ENCODE measurements at places on chromosomes 13 and 19.

- DNase-seq, result no peak
Measured at GRCh38 chr19:48403606-48404005, 10.1 kb downstream of the GRIN2D start.

GRCh38 chr19:3470500-3471128, 9.7 kb downstream of the SMIM24 start:
- DNase-seq, result no peak

DNA sequence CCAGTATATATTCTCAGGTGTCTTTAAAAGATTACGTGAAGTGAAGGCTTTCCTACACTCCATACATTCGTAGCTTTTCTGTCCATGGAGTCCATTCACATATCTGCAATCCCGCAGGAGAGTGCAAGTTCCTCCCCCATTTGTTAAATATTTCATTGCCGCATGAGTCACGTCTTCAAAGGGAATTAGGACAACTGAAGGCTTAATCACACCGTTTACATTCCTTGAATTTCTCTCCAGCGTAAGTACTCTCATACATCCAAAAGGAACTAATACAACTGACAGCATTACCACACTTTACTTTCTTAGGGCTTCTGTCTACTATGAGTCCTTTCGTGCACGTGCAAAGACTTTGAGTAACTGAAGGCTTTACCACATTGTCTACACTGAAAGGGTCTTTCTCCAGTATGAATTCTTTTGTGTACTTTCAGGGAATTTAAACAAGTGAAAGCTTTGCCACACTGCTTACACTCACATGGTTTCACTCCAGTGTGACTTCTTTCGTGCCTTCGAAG, 29.0 kb upstream of the ZNF564 start:
- no peak for DNase-seq

- DNase-seq, result no peak
Measured at GRCh38 chr13:37014609-37015008, 14.0 kb downstream of the EXOSC8 start.

DNA sequence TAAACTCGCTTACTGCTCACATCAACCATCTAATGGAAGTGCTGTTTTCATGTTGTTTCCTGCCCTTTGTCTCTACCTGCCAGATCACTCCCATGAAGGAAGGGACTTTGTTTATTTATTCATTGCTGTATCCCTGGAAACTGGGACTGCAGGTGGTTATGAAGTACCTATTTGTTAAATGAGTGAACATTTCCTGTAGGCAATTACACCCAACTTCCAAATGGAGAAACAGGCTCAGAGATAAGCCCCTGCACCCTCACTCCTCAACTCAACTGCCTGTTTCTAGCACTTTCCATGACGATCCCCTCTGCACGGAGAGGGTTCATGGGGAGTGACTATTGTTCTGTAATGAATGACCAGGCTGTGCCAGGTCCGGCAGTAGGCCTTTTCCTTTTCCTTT, 1.9 kb upstream of the SELENOW start:
- DNase-seq, result no peak

GRCh38 chr13:76879203-76879882, 6.9 kb downstream of the KCTD12 start:
- peak; percentile 48 for DNase-seq

GRCh38 chr19:4705413-4706131, 18.1 kb downstream of the DPP9 start:
- no peak for DNase-seq

GRCh38 chr19:55303477-55303876, 19.7 kb downstream of the BRSK1 start:
- no peak for DNase-seq

- DNase-seq, result no peak
Measured at GRCh38 chr13:102131246-102131645, 270.6 kb downstream of the FGF14 start.

- no peak for DNase-seq
Measured at GRCh38 chr19:13083627-13084026, 19.0 kb downstream of the LYL1 start.

DNA sequence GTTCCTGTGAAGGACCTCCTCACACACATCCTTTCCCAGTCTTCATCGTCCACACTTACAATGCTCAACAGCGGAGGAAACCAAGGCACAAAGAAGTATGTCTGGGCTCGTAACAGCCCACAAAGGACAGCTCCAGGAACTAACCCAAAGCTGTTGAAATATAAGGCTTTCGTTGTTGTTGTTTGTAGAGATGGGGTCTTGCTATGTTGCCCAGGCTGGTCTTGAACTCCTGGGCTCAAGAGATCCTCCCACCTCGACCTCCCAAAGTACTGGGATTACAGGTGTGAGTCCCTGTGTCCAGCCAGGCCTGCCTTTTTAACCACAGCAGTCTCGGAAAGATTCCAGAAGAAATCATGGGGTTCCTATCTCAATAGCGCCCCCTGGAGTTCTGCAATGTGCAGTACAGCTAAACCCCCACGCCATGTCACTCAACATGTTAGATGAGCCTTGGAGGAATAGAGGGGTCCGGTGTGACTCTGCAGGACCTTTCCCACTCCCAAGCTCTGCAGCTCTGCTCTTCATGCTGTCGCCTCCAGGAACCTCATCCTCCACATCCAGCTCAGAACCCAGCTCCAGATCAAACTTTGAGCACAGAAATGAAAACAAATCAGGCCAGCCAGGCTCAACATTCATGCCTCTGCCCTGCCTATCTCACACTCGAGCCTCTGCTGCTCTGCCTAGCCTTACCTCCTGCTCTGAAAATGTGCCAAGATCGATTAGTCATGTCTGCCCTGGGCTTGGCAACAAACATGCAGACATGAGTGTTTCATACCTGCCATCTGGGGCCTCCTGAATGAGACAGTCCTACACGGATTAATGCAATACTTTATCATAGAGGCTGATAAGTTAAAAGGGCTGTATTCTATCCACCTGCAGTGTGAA, 7.5 kb downstream of the PLA2G4C start:
- DNase-seq, result peak; percentile 13

DNA sequence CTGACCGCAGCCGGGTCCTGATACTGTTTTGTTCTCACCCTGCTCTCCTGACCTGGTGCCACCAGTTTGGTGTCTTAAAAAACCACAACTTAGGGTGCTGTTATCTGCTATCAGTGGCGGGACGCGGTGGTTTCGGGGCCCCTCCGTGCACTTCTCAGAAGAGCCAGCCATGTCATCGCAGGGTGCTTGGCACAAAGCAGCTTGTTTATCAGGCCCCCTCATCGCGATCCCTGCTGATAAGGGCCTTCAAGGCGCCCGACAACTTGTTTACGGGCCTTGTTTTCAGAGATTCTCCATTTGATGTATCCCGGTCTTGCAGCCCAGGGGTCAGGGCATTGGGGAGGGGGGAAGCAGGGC, 58.1 kb upstream of the KLF2 start:
- peak; percentile 24 for DNase-seq

- no peak for DNase-seq
Measured at GRCh38 chr13:109764470-109765291, 21.7 kb downstream of the IRS2 start.

- no peak for DNase-seq
Measured at GRCh38 chr13:102399791-102400674, 1.8 kb downstream of the FGF14 start.

- no peak for DNase-seq
Measured at GRCh38 chr19:45526143-45526542, 18.9 kb downstream of the VASP start.

GRCh38 chr13:63629591-63629990, 2213.9 kb upstream of the PCDH20 start:
- no peak for DNase-seq

DNA sequence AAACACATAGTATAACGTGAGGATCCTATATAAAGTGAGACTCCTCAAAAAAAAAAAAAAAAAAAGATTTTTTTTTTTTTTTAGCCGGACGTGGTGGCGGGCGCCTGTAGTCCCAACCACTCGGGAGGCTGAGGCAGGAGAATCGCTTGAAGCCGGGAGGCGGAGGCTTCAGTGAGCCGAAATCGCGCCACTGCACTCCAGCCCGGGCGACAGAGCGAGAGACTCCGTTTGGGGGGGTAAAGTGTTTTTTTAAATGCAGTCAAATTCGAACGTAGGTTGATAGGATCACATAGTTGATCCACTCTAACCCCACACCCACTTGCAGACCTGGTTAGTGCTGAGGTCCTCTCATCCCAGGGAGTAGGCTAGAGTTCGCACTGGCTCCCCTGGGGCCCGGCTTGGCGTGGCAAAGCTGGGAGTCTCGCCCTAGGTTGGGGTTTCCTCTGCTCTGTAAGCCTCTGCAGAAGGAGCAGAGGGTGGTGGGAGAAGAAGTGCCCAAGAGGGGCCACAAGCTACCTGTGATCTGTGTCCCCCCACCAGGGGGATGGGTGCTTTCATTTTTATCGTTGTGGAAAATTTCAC, 6.5 kb downstream of the RNF225 start:
- DNase-seq, result no peak

- no peak for DNase-seq
Measured at GRCh38 chr13:96090240-96091101, 564 bp downstream of the HS6ST3 start.

DNA sequence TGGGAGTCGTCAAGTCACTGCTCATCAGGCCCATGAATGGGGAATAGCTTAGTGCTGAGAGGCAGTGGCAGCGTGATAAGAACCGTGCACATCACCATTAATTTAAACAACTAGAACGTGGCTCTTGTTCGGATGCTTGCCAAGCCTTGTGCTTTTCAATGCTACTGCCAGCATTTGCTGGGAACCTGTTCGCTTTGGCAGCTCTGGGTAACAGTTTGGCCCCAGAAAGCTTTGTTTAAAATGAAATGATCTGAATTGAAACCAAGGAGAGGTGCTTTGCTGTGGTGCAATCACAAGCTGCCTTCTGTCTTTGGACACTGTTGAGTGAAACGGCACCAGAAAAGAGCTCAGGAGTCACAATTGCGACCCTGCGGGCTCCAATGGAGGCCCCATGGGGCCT, 53.5 kb upstream of the OLFM4 start:
- DNase-seq, result no peak

DNA sequence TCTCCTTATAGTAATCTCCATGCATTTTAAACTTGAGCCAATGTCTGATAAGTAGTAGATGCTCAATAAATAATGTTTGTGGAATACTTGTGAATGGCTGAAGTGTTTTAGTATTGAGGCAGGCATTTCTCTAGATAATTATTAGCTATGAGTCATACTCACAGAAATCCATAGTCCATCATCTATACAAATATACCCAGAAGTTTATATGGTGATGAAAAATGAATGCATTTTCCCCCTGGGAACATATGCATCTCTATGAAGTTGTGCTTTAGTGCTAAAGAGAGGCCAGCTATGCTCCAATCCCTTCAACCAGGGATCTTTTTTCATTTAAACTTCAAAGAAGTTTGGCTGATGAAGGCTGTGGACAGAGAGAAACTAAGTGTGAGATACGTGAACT, 17.2 kb downstream of the MBNL2 start:
- no peak for DNase-seq

- no peak for DNase-seq
Measured at GRCh38 chr13:51541809-51542258, 42.4 kb upstream of the WDFY2 start.

- no peak for DNase-seq
Measured at GRCh38 chr13:111620166-111620565, 299.7 kb downstream of the TEX29 start.

- DNase-seq, result no peak
Measured at GRCh38 chr19:47531640-47532387, 17.0 kb upstream of the NAPA start.

DNA sequence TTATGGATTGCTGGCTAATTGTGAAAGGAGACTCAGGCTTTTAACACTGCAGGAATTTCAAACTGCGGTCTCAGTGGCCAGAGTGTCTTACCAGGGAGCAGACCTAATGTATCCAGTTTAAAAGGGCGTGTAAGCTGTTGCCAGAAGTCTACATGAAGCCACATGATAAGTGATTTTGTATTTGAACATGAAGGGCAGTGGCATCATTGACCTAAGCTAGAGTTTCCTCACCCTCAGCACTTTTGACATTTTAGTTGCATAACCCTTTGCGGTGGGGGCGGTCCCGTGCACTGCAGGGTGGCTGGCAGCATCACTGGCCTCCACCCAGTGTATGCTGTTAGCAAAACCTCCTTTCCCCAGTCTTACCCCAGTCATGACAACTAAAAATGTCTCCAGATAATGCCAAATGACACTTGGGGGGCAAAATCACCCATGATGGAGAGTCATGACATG, 23.7 kb upstream of the GPR18 start:
- DNase-seq, result no peak

- no peak for DNase-seq
Measured at GRCh38 chr19:4379383-4380253, 20.7 kb downstream of the SH3GL1 start.

GRCh38 chr19:49520705-49521319, 7.0 kb upstream of the RCN3 start:
- DNase-seq, result no peak

DNA sequence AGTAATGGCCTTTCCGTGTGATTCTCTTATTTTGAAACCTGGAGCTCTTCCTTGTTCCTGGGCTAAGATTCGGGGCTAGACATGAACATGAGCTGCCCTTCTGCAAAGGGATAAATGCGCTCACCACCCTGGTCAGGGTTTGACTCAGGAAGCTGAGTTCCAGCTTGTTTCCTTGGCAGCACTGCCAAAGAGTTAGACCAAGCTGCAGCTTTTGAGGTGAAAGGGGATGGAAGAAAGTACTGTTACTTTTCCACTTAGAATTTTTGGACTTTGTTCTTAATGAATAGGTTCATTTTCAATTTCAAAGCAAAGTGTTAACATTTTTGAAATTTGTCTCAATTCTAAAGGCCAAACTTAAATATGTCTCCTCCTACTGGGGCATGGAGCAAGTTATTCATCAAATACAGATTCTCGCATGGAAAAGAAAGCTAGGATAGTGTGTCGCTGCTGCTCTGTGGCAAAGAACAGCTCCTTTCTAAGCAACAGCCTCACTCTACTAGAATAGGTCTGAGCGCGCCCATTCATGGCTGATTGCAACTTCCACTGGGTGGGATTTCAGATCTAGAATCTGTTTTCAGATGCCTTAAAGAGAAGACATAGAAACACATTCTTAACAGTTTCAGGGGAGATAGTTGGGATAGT, 2.2 kb downstream of the RGCC start:
- no peak for DNase-seq
